ENCODE measurements at places on chromosomes 7 and 10.

DNA sequence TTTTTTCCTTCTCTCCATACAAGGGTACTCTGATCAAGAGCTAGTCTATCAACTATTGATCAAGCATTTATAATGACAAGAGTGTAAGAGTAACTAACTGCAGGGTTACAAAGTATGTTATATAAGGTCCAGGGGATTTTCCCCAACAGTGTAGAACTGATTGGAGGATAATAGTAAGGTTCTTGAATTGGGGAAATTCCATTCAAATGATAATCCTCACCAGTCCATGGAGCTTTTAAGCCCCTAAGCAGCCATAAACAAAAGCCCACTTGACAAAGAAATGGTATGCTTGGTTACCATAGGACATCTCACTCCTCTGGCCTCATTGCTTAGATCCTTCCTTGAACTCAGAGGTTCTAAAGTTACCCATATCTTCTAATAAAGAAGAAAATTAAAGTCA, 8.2 kb downstream of the YME1L1 start:
- DNase-seq: no peak

- no peak for DNase-seq
Observed at GRCh38 chr7:77415823-77416620, at the start of gene GSAP. Gene GSAP (minus strand): TSS chr7:77416349. CDS start chr7:77416321, 28 bp downstream.

GRCh38 chr7:50790381-50790780, 7.7 kb upstream of the GRB10 start:
- no peak for DNase-seq

DNA sequence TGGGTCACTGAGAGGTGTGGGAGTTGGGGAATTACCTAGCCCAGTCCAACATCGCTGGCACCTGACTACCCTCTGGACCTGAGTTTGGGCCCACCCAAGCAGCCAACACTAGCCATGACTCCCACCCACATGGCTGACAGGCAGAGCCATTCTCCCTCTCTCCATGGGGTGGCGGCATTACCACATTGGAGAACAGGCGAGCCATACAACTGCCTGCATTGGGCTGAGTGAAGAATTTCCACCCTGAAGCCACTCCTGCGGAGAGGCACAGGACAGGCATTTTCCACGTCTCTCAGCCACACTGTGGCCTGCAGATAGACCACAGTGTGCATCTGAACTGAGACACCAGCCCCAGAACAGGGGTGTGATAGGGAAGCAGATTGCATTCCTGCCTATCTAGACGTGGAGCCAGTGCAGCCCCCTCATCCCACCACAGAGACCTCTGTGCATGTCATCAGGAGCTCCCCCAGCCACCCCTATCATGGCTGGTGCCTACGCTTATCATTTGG, 58.2 kb upstream of the ANTXRL start:
- DNase-seq: peak; percentile 22

GRCh38 chr7:64485623-64486022, 77.2 kb downstream of the ZNF680 start:
- no peak for DNase-seq

- no peak for DNase-seq
Observed at GRCh38 chr10:123847686-123848432, 43.7 kb downstream of the CPXM2 start.

GRCh38 chr10:13883636-13884444, 297.1 kb downstream of the PRPF18 start:
- DNase-seq: no peak

GRCh38 chr10:29622382-29622922, 12.3 kb downstream of the SVIL start:
- no peak for DNase-seq

DNA sequence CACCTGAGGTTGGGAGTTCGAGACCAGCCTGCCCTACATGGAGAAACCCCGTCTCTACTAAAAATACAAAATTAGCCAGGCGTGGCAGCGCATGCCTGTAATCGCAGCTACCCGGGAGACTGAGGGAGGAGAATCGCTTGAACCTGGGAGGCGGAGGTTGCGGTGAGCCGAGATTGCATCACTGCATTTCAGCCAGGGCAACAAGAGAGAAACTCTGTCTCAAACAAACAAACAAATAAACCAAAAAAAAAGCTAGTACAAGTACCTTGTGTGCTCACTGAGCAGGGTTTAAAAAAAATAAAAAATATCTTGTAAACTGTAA, 11.2 kb upstream of the SPOCK2 start:
- no peak for DNase-seq

- DNase-seq: no peak
Observed at GRCh38 chr7:81187753-81188152, 268.9 kb upstream of the SEMA3C start.

- no peak for DNase-seq
Observed at GRCh38 chr7:3760651-3761050, 459.6 kb downstream of the SDK1 start.

DNA sequence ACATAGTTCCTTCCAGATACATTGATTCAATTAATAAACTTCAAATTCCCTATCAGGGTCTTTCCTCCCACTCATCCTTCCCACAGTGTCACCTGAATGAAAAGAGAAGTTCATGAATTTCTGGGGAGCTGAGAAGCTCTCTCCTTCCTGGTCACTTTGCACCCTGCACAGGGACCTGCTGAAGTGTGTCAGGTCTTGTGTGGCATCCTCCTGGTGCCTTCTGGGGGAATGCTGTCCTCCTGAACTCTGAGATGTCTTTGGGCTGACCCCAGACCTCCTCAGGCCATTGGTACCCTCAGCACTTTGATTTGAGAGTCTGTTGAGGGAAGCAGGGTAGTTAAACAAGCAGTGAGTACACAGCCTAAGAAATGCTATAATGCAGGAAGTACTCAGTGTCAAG, 39.5 kb upstream of the ITGA8 start:
- no peak for DNase-seq

DNA sequence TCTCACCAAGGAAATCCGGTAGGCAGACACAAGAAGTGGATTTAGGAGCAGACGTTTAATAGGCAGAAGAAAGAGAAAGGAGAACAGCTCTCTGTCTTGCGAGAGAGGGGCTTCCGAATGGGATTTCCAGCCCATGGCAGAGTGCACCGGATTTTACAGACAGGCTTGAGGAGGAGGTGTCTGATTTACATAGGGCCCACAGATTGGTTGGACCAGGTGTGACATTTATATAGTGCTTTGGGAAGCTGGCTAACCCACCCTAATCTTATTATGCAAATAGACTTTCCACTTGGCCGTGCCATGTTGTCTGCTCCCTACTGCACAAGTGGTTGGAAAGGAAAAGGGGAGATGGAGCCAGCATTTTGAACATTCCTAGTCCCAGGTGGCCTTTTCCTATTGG, 57.8 kb downstream of the ANKMY2 start:
- DNase-seq: no peak

DNA sequence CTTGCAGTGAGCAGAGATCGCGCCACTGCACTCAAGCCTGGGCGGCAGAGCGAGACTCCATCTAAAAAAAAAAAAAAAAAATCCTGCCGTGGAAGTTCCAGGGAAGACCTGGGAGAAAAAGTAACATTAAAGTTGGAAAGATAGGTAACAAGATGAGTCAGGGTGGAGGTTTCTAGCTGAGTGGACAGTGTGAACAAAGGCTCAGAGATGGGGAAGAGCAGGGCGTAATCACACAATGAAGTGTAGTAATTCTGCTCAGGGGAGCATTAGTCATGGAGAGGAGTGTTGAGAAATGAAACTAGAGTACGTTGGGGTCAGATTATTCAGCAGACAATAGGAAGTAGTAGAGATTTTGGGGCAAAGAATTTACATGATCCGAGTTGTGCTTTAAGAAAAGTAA, 21.6 kb upstream of the WASL start:
- DNase-seq: peak; percentile 34

Measured in non-pigmented ciliary epithelial cell (primary cell).